ENCODE measurements at places on chromosomes 4 and X.

DNA sequence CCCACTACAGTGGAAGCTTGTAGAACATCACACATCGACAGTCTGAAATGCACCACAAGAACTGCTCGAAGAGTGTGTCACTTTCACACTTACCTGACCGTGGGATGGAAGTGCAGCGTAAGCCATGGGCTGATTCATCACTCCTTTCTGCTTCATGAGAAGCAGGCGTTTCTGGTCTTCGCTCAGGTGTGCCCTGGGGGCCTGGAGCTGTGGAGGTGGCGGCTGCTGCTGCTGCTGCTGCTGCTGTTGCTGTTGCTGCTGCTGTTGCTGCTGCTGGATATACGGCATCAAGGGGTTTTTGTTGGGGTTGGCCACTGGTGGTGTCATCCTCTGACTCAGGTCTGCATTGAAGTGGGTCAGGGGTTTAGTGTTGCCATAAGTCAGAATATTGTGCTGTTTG is 223.6 kb downstream of the MGST2 start:
- DNase-seq, result no peak
- H3K4me3 ChIP-seq, result no peak overlapping the region
- no peaks in the 10 kb centered on the region for H3K27me3 ChIP-seq
- H3K27ac ChIP-seq, result no peak overlapping the region
- no peaks in the 10 kb centered on the region for H3K4me1 ChIP-seq
- H3K36me3 ChIP-seq, result no peaks in the 10 kb centered on the region

DNA sequence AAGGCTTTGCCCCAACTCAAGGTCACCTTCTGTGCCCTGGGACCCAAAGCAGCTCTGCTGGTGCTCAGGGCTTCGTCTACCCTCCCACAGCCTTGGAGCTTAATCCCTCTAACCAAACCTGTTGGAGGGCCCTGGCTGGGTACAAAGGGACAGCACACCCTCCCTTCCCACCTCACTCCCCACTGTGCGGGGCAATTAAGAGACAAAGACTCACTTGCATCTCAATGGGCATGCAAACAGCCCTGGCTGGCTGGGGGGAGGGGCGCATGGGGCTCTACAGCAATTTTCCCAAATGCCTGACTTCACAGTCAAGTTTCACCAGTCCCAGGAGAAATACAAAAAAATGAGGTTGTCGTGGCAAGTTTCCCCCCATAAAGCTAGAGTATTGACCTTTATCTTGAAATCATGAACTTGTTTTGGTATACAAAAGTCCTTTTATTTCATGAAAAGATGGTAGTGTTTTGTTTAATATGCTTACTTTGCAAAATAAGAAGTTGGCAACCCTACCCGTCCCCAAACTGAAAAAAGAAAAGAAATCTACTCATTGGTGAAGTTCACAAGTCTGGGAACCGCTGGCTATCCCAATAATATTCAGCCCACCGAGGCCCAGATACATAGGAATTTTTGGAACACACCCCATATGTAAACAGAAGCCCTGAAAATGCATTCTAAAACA is 4.1 kb upstream of the CD99L2 start:
- DNase-seq, result no peak
- H3K27me3 ChIP-seq, result no peaks in the 10 kb centered on the region
- H3K4me1 ChIP-seq, result no peaks in the 10 kb centered on the region
- H3K4me3 ChIP-seq, result no peak overlapping the region
- no peaks in the 10 kb centered on the region for H3K36me3 ChIP-seq

DNA sequence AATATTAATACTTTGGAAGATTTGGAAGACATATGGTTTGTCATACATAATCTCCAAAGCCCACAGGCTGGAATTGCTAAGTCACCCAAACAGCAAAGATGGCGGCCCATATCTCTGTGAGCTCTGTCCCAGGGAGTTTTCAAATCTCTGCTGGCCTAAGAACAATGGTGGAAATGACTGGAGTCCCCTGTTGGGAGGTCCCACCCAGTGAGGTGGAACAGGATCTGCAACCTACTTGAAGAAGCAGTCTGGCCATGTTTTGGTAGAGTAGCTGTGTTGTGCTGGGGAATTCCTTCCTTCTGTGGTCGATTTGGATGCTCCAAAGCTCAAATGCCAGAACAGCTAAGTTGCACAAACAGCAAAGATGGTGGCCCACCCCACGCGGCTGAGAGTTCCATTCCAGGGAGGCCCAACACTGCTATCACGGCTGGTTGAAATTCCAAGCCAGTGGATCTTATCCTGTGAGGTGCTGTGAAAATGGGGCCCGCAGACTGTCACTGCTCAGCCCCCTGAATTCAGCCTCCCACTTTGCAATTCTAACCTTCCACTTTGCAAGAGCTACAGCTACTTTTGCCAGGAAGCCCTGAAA is 3.2 kb upstream of the UGT2B7 start:
- peaks cover 16% of the 10 kb centered on the region for H3K4me1 ChIP-seq
- no peak for DNase-seq
- H3K27ac ChIP-seq, result no peak overlapping the region
- no peaks in the 10 kb centered on the region for H3K27me3 ChIP-seq

- no peak overlapping the region for H3K4me3 ChIP-seq
- no peaks in the 10 kb centered on the region for H3K4me1 ChIP-seq
- no peaks in the 10 kb centered on the region for H3K27me3 ChIP-seq
- no peaks in the 10 kb centered on the region for H3K36me3 ChIP-seq
Measured at GRCh38 chrX:44071070-44071645, 98.0 kb upstream of the NDP start.

DNA sequence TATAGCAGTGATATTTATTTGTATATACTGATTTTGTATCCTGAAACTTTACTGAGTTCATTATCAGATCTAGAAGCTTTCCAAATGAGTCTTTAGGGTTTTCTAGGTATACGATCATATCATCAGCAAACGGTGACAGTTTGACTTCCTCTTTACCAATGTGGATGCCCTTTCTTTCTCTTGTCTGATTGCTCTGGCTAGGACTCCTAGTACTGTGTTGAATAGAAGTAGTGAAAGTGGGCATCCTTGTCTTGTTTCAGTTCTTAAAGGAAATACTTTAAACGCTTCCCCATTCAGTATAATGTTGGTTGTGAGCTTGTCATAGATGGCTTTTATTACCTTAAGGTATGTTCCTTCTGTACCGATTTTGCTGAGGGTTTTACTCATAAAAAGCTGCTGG is 37.5 kb downstream of the CBR4 start:
- H3K4me3 ChIP-seq, result no peak overlapping the region
- H3K4me1 ChIP-seq, result no peaks in the 10 kb centered on the region
- DNase-seq, result no peak
- H3K36me3 ChIP-seq, result peaks cover 17% of the 10 kb centered on the region
- H3K27ac ChIP-seq, result no peak overlapping the region

GRCh38 chr4:7151668-7152227 is 40.6 kb upstream of the SORCS2 start:
- no peak overlapping the region for H3K27ac ChIP-seq
- H3K4me1 ChIP-seq, result no peaks in the 10 kb centered on the region
- no peaks in the 10 kb centered on the region for H3K27me3 ChIP-seq
- no peaks in the 10 kb centered on the region for H3K36me3 ChIP-seq
- no peak for DNase-seq
- H3K4me3 ChIP-seq, result no peak overlapping the region

DNA sequence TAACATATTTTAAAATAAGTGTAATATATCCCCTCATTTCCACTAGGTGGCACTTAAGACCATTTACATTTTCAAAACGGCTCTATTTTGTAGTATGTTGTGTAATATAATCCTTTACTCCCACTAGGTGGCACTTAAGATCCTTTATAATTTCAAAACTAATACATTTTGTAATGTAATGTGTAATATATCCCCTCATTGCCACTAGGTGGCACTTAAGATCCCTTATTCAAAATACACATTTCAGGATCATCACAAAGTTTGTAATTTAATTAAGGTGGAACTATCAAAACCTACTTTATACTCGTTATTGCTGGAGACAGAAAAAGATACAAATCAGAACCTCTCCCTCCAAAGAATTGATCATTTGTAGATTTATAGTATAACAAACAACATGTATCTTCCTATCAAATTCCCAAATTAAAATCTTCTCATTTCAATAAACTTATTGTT is 132.5 kb downstream of the ARHGAP6 start:
- H3K27ac ChIP-seq, result no peak overlapping the region
- no peaks in the 10 kb centered on the region for H3K4me1 ChIP-seq
- no peak for DNase-seq
- no peaks in the 10 kb centered on the region for H3K36me3 ChIP-seq
- H3K4me3 ChIP-seq, result no peak overlapping the region

DNA sequence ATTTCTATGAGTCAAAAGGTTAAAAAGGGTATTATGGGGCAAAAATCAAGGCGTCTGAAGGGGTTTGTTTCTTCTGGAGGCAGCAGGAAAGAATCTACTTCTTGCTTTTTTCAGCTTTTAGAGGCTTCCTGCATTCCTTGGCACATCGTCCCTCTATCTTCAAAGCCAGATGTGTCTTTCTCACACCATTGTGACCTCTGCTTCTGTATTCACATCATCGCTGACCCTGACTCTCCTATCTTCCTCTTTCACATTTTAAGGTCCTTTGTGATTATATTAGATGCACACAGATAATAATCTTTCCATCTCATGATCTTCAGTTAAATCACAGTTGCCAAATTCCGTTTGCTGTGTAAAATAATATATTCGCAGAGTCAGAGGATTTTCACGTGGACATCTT is 112.7 kb downstream of the PPP4R3C start:
- H3K4me3 ChIP-seq, result no peak overlapping the region
- no peak for DNase-seq

- peaks cover 10% of the 10 kb centered on the region for H3K27me3 ChIP-seq
- H3K4me1 ChIP-seq, result peaks cover 21% of the 10 kb centered on the region
- DNase-seq, result no peak
- H3K36me3 ChIP-seq, result no peaks in the 10 kb centered on the region
- H3K27ac ChIP-seq, result no peak overlapping the region
Measured at GRCh38 chr4:98656886-98657285, 1.5 kb downstream of the TSPAN5 start.

DNA sequence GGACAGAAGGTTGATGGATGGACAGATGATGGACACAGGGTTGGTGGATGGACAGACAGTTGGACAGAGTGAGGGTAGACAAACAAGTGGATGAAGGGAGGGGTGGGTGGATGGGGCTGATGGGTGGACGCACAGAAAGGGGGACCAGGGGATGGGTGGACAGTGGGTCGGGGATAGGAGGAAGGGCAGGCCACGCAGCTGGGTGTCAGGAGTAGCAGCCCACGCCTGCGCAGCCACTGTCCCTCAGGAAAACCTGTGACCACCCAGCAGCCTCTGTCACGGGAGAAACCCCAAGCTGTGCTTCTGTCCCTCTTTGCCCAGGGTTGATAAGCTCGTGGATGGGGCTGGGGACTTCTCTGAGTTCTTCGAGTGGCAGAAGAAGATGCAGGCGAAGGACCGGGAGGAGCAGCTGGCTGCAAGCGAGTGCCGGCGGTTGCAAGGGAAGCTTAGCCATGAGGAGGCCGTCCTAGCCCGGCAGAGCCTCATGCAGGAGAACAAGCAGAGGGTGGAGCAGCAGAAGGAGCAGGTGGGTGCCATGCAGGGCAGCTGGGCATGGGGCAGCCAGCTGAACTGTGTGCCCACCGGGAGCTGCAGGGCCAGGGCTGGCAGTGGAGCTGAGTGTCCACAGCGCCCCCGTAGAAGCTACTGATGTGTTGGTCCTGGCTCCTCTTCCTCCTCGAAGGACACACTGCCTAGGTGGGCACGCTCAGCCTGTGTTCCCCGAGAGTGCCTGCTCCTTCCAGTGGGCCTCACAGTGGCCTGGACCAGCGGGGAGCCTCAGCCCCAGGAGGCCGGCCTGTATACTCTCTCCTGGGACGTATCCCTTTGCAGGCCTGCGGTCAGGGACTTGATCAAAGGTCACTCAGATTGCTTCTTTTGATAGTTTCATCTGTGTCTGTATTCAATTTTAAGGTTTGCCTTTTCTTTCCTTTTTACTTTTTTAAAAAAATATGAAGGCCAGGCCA is 16.8 kb upstream of the RNF4 start:
- no peaks in the 10 kb centered on the region for H3K27me3 ChIP-seq
- no peak overlapping the region for H3K27ac ChIP-seq
- DNase-seq, result no peak
- no peak overlapping the region for H3K4me3 ChIP-seq
- H3K36me3 ChIP-seq, result no peaks in the 10 kb centered on the region
- H3K4me1 ChIP-seq, result no peaks in the 10 kb centered on the region

GRCh38 chrX:12951595-12951975 is 23.3 kb upstream of the TMSB4X start:
- no peak overlapping the region for H3K4me3 ChIP-seq
- no peak overlapping the region for H3K27ac ChIP-seq
- no peaks in the 10 kb centered on the region for H3K27me3 ChIP-seq
- no peaks in the 10 kb centered on the region for H3K36me3 ChIP-seq
- peaks cover 20% of the 10 kb centered on the region for H3K4me1 ChIP-seq

DNA sequence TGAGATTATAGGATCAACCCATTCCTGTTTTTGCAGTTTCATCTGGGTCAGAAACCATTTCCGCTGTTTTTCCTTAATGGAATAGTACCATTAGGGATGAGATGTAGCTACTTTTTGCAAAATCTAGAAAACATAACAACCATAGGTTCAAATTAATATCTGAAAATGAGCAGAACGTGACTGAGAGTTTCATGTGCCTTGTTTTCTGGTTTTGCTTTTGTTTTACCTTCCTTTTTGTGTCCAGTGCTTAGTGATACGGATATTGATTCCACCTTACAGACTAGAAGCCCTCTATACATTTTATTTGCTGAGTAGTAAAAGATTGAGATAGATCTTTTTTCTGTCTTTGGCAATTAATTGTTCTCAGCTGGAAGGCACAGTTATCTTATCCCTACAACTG is 46.5 kb downstream of the SNX25 start:
- no peak overlapping the region for H3K4me3 ChIP-seq
- H3K36me3 ChIP-seq, result no peaks in the 10 kb centered on the region
- no peaks in the 10 kb centered on the region for H3K4me1 ChIP-seq
- DNase-seq, result no peak

DNA sequence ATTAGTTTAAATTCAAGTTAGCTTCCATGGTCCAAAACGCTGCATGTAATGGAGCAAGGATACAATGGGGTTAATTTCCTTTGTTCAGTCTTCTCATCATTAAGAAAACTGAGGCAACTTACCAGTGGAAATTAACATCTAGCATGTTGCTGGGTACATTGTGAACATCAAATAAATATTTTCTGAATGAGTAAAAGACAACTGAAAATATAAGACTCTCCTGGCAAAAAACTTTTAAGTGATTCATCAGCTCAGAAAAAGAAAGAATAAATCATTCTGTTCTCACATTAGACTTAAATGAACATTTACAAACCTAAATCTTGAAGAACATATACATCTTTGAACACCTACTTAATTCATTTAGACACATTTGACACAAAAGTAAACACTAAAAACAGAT is 138.4 kb upstream of the ETNPPL start:
- no peaks in the 10 kb centered on the region for H3K36me3 ChIP-seq
- no peak overlapping the region for H3K4me3 ChIP-seq
- H3K27me3 ChIP-seq, result no peaks in the 10 kb centered on the region
- no peaks in the 10 kb centered on the region for H3K4me1 ChIP-seq
- no peak overlapping the region for H3K27ac ChIP-seq

GRCh38 chr4:112523764-112524505 is 8.0 kb upstream of the NEUROG2 start:
- H3K4me1 ChIP-seq, result peaks cover 17% of the 10 kb centered on the region
- no peak overlapping the region for H3K27ac ChIP-seq
- H3K4me3 ChIP-seq, result no peak overlapping the region
- DNase-seq, result peak; percentile 72

GRCh38 chrX:154430916-154431315 is 2.4 kb downstream of the ATP6AP1 start:
- H3K4me3 ChIP-seq, result no peak overlapping the region
- peaks cover 4% of the 10 kb centered on the region for H3K4me1 ChIP-seq
- DNase-seq, result no peak
- H3K36me3 ChIP-seq, result peaks cover 10% of the 10 kb centered on the region
- H3K27me3 ChIP-seq, result no peaks in the 10 kb centered on the region

Data from liver (tissue), 10 donors.